ENCODE measurements at places on chromosomes 7 and 10. TPM values are rescaled to one million over a fixed set of nuclear protein-coding genes. Genes with fewer than 3 reads are reported as not detected.

Gene RADIL
- 12.1 TPM for total RNA-seq

GRCh38 chr10:37857287-37858211 lies at the start of gene ZNF248:
ZNF248 (minus strand) TSS chr10:37857610; CDS start chr10:37856310, 1,300 bp downstream.
- H3K27ac ChIP-seq = peak within 1 kb of the TSS; percentile 100
- peak; percentile 98 for DNase-seq

Gene TWIST1
- total RNA-seq = 18.3 TPM

Gene HOXA13
- not detected for total RNA-seq

DNA sequence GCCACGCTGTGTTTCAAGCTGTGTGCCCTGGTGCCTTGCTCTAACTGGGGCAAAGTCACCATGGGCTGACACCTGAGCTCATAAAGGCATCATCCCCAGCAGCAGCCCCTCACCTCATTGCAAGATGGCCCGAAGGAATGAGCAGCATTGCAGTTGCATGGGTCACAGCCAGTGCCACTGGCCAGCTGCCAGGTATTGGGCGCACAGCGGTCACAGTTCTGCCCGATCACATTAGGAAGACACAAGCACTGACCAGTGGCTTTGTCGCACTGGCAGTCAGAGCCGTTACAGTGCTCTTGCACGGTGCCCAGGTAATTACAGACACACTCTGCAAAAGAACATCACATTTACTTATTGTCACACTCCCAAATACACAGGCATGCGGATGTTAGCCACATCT lies 51.1 kb downstream of the LAMB1 start:
- DNase-seq = no peak
- H3K36me3 ChIP-seq = peaks cover 9% of the 10 kb centered on the region
- H3K4me3 ChIP-seq = no peak overlapping the region
- peak overlapping the region; percentile 72 for H3K27ac ChIP-seq

Gene FAM25A
- total RNA-seq = not detected

Gene C10orf143
- 3.7 TPM for total RNA-seq

- DNase-seq = no peak
- H3K4me3 ChIP-seq = no peak overlapping the region
- peaks cover 22% of the 10 kb centered on the region for H3K4me1 ChIP-seq
- H3K36me3 ChIP-seq = no peaks in the 10 kb centered on the region
- H3K27ac ChIP-seq = no peak overlapping the region
Observed at GRCh38 chr7:25308246-25308645, 80.0 kb upstream of the NPVF start.

DNA sequence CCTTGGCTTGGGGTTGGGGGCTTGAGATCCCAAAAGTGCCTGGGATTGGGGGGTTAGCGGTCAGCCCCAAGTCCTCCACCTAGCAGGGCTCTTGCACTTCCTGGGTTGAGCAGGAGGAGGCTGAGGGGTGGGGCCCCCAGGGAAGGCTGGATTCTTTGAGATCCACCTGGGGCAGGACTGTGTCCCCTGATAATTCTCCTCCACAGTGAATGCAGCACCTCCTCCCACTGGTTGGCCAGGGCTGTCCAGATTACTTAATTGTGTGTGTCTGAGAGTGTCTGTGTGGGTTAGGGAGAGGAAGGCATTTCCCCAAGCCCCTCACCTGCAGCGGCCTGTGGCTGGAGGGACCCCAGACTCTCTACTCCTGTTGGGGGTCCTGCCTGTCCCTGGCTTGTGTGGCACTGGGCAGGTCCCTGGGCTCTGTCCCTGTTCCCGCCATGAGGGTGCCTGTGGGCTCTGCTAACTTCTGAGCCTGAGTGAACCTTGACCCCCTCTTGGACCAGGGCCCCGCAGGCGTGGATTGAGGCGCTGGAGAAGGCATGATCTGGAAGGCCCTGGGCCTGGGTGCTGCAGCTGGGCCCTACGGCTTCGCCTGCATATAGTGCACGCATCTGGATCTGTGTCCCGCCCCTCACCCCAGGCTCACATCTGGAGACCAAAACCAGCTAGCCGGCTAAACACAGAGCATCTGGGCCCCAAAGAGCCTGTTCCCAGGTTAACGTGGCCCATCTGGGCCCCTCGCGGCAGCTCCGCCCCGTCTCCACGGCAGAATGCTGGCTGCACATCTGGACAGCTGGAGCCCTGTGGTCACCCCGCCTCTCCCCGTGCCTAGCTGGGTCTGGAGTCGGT lies 10.4 kb downstream of the TMEM270 start:
- peak overlapping the region; percentile 2 for H3K27ac ChIP-seq
- no peak for DNase-seq
- H3K4me3 ChIP-seq = no peak overlapping the region
- H3K4me1 ChIP-seq = peaks cover 42% of the 10 kb centered on the region
- no peaks in the 10 kb centered on the region for H3K36me3 ChIP-seq

DNA sequence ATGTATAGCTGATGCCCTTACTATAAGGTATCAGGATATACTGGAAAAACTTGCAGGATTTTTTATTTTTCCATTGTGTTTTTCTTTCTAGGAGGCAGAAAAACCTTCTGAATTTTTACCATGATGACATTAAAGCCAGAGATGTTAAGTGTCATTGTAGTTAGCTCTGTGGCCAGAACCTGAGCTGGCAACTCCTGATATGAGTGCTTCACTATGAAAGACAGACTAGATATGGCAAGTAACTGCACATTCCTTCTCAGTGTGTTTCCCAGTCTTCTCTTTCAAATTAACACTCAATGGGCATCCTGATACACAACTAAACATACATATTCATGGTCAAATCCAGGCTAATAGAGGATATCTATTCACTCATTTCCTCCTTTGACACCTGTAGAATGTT lies 166.2 kb downstream of the CTTNBP2 start:
- H3K36me3 ChIP-seq = no peaks in the 10 kb centered on the region
- H3K27ac ChIP-seq = no peak overlapping the region
- no peaks in the 10 kb centered on the region for H3K27me3 ChIP-seq
- H3K4me3 ChIP-seq = no peak overlapping the region

DNA sequence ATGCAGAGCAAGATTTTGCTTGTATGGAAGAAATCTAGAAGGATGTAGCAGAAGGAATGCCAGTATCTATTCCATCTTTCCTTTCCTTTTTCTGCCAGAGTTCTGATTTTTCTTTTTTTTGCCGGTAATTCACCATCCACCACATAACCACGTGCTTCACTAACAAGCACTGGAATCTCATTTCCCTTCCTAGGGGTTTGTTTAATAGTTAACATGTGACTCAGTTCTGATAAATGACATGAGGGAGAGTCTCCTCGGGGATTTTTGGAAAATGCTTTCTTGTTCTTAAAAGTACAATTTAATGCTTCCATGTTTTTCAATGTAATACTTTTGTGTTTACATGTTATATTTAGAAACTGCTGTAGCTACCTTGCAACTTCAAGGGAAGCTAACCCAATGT lies 590.2 kb downstream of the SH2D4B start:
- H3K4me1 ChIP-seq = no peaks in the 10 kb centered on the region
- DNase-seq = no peak
- H3K27me3 ChIP-seq = no peaks in the 10 kb centered on the region
- H3K27ac ChIP-seq = no peak overlapping the region
- H3K4me3 ChIP-seq = no peak overlapping the region

GRCh38 chr10:112912410-112912928 lies 37.6 kb upstream of the TCF7L2 start:
- H3K27me3 ChIP-seq = no peaks in the 10 kb centered on the region
- DNase-seq = no peak
- H3K36me3 ChIP-seq = no peaks in the 10 kb centered on the region
- H3K4me1 ChIP-seq = no peaks in the 10 kb centered on the region
- H3K27ac ChIP-seq = no peak overlapping the region
- no peak overlapping the region for H3K4me3 ChIP-seq

Gene UTF1
- not detected for total RNA-seq

Gene PLAC9
- total RNA-seq = 37.5 TPM

DNA sequence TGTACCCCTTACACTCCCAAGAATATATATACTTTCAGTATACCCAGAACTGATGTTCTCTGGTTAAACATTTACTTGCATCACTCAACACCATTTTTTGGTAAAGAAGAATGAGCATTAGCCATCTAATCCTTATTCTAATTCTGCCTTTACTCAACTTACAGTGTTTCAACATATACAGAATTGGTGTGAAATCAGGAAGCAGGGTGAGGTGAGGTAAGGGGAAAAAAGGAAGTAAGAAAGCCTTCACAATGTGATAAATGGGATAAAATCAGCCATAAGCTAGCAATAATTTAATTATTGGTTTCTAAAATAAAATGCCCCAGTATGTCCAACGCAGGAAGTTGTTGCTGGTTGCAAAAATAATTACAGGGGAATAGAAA lies 605.4 kb downstream of the KCNMA1 start:
- no peaks in the 10 kb centered on the region for H3K27me3 ChIP-seq
- no peak overlapping the region for H3K4me3 ChIP-seq
- peak; percentile 4 for DNase-seq
- H3K36me3 ChIP-seq = peaks cover 3% of the 10 kb centered on the region

Gene MSS51
- 1.7 TPM for total RNA-seq

DNA sequence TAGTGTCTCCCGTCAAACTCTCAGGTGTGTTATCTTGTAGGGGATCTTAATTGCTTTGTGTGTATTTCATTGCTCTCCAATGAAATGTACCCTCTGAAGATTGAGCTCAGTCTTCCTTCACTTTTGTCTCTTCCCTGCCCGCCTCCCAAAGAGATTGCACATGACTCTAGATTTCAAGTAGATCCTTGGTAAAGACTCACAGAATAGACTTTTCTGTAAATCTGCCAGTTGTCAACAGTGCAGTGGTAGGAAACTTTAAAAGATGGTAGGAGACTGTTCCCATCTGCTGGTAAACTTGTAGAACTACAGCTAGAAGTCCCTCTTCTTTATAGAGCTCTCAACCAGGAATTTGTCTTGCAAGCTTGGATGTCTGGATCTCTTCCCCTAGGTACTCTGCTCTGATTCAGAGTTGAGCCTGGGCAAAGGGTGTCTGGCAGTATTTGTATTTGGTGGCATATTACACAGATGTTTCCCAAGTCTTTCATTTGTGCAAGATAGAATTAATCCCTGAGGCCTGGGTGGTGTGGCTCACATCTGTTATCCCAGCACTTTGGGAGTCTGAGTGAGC lies 9.6 kb downstream of the CCL26 start:
- H3K4me1 ChIP-seq = no peaks in the 10 kb centered on the region
- H3K36me3 ChIP-seq = no peaks in the 10 kb centered on the region
- DNase-seq = no peak
- no peak overlapping the region for H3K27ac ChIP-seq
- H3K27me3 ChIP-seq = no peaks in the 10 kb centered on the region

- no peak overlapping the region for H3K4me3 ChIP-seq
- DNase-seq = no peak
- no peaks in the 10 kb centered on the region for H3K36me3 ChIP-seq
- H3K27me3 ChIP-seq = no peaks in the 10 kb centered on the region
- no peak overlapping the region for H3K27ac ChIP-seq
Observed at GRCh38 chr7:87432536-87432935, 42.9 kb downstream of the ABCB4 start.

GRCh38 chr7:50304129-50304910 lies at the start of gene IKZF1:
IKZF1 (plus strand) TSS chr7:50304716; CDS start chr7:50319062, 14,346 bp downstream.
- no peaks in the 10 kb centered on the region for H3K36me3 ChIP-seq
- no peak for DNase-seq
- peak within 1 kb of the TSS; percentile 50 for H3K4me3 ChIP-seq
- peaks cover 58% of the 10 kb centered on the region for H3K27me3 ChIP-seq

DNA sequence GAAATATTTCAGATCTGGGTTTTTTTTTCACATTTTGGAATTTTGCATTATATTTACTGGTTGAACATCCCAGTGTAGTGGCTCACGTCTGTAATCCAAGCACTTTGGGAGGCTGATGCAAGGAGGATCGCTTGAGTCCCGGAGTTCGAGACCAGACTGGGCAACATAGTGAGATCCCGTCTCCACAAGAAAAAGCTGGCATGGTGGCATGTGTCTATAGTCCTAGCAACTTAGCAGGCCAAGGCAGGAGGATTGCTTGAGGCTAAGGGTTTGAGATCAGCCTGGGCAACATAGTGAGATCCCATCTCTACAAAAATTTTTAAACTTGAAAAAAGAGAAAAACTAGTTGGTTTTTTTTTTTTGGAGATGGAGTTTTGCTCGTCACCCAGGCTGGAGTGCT lies 6.0 kb downstream of the RFC2 start:
- peaks cover 76% of the 10 kb centered on the region for H3K36me3 ChIP-seq
- H3K4me1 ChIP-seq = peaks cover 6% of the 10 kb centered on the region
- H3K27ac ChIP-seq = no peak overlapping the region
- no peak overlapping the region for H3K4me3 ChIP-seq
- no peak for DNase-seq

- DNase-seq = no peak
- no peaks in the 10 kb centered on the region for H3K36me3 ChIP-seq
- H3K4me3 ChIP-seq = no peak overlapping the region
- H3K4me1 ChIP-seq = no peaks in the 10 kb centered on the region
- no peak overlapping the region for H3K27ac ChIP-seq
- no peaks in the 10 kb centered on the region for H3K27me3 ChIP-seq
Observed at GRCh38 chr10:110695539-110695886, 51.4 kb downstream of the RBM20 start.

GRCh38 chr7:88806280-88807037 lies 10.9 kb upstream of the TEX47 start:
- H3K4me1 ChIP-seq = no peaks in the 10 kb centered on the region
- no peak overlapping the region for H3K4me3 ChIP-seq
- H3K36me3 ChIP-seq = no peaks in the 10 kb centered on the region
- no peaks in the 10 kb centered on the region for H3K27me3 ChIP-seq
- no peak for DNase-seq

Gene TMEM213
- not detected for total RNA-seq

- H3K4me1 ChIP-seq = no peaks in the 10 kb centered on the region
- no peaks in the 10 kb centered on the region for H3K27me3 ChIP-seq
- DNase-seq = no peak
- H3K4me3 ChIP-seq = no peak overlapping the region
- H3K36me3 ChIP-seq = no peaks in the 10 kb centered on the region
Observed at GRCh38 chr7:85882335-85882734, 695.5 kb upstream of the SEMA3D start.

DNA sequence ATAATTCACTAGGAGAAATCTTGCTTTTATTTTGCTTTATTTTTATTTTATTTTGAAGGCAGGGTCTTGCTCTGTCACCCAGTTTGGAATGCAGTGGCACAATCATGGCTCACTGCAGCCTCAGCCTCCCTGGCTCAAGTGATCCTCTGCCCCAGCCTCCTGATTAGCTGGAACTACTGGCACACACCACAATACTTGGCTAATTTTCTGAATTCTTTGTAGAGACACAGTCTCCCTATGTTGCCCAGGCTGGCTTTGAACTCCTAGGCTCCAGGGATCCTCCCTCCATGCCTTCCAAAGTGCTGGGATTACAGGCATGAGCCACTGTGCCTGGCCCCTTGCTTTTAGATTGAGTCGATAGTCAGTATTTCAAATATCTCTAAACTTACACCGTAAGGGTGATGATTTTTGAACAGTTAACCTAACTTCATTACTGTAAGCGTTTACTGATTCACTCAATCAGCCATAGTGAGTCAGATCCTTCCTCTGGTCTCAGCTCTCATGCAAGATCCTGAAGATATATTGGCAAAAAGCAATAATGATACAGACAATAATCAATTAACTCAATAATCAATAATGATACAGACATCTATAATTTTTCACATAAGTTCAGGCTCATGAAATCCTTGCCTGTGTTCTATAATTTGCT lies 239.5 kb downstream of the KIAA1217 start:
- no peaks in the 10 kb centered on the region for H3K36me3 ChIP-seq
- no peaks in the 10 kb centered on the region for H3K27me3 ChIP-seq
- no peak overlapping the region for H3K27ac ChIP-seq
- DNase-seq = no peak

Gene NPSR1
- total RNA-seq = not detected

Gene NME8
- 0.57 TPM for total RNA-seq

Gene LLCFC1
- total RNA-seq = not detected

- H3K27me3 ChIP-seq = no peaks in the 10 kb centered on the region
- H3K36me3 ChIP-seq = no peaks in the 10 kb centered on the region
- peak overlapping the region; percentile 97 for H3K27ac ChIP-seq
- H3K4me1 ChIP-seq = peaks cover 28% of the 10 kb centered on the region
Observed at GRCh38 chr7:114085592-114086501, 167.0 kb upstream of the PPP1R3A start.
